ENCODE measurements at places on chromosomes 3 and 15.

DNA sequence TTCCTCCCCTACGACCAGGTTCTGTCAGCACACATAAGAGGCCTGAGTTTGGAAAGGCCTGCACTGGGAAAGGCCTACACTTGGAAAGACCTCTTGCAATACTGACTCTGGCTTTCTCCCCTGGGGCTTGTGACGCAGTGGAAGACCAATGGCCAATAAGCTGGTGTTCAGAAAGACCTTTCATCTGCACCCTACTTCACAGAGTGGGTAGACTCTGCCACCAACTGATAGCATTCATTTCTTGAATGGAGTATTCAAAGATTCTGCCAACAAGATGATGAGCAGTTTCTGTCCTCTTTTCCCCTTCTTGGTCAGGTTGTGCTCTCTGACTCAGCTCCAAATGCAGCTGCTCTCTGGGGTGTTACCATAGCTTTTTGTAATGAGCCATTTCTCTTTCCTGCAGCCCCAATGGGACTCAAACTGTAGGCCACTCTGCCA, 48.8 kb downstream of the TIPARP start:
- no peak for DNase-seq

GRCh38 chr3:184553385-184553784, 8.2 kb upstream of the EPHB3 start:
- no peak for DNase-seq

DNA sequence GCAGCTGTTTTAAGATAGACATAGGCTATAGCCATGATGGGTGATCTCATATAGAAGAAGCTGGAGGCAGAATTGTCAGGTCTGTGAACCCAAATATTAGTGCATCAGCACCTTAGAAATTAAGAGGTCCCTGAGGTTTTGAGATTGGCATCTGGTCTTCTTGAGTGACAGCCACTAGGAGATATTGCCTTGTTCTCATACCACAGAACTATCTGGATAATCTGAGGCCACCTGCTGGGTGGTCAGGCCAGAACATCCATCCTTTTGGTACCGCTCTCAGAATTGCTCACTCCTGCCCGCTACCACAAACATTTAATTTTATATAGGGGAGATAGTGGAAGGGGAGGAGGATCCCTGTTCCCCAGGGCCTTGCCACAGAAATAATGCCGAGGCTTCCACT, 210.6 kb upstream of the ZPLD1 start:
- peak; percentile 14 for DNase-seq

DNA sequence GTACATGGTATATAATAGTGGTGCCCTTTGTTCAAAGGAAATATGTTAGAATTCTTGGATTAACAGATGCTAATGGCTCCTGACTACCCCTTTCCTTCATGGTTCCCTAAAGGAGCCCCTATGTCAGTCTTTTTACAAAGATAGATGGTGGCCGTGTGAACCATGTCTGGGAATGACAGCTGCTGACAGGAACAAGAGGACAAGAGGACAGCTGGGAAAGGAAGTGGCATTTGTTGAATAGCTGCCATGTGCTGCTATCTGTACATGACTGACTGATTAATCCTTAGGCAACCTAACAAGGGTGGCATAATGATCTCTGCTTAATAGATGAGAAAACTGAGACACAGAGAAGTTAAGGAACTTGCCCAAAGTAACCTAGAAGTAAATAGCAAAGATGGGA, 321.7 kb downstream of the ZNF621 start:
- DNase-seq: no peak

DNA sequence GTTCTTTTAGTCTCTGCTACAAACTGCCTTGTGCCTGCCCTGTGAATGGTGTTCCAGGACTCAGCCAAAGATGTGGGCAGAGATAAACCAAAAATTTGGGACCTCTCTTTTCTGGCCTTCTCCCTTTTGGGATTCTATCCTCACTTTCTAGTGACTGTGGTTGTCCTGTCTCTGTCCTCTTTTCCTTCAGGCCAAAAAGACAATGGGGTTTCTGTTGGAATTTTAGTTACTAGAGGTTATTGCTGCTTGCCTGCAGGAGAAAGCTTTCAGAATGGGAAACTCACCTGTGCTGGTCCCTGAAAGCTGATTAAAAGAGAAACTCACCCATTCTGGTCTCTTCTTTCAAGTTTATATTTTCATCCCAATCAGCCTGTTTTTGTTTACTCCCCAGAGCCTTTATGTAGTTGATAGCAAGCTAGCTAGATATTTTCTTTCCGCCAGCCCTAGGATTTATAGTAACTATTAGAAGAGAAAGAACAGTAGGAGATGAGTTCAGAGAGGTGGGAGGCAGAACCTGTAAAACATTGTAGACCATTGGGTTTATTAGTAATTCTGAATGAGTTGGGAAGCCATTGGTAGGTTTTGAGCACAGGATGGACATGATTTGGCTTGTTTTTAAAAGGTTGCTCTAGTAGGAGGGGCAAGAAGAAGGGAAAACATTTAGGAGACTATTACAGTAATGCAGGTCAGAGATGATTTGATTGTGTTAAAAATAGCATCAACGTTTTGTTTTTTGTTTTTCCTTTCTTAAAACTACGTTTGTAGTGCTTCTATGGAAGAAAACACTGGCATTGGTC, 138.9 kb downstream of the TCF12 start:
- no peak for DNase-seq

DNA sequence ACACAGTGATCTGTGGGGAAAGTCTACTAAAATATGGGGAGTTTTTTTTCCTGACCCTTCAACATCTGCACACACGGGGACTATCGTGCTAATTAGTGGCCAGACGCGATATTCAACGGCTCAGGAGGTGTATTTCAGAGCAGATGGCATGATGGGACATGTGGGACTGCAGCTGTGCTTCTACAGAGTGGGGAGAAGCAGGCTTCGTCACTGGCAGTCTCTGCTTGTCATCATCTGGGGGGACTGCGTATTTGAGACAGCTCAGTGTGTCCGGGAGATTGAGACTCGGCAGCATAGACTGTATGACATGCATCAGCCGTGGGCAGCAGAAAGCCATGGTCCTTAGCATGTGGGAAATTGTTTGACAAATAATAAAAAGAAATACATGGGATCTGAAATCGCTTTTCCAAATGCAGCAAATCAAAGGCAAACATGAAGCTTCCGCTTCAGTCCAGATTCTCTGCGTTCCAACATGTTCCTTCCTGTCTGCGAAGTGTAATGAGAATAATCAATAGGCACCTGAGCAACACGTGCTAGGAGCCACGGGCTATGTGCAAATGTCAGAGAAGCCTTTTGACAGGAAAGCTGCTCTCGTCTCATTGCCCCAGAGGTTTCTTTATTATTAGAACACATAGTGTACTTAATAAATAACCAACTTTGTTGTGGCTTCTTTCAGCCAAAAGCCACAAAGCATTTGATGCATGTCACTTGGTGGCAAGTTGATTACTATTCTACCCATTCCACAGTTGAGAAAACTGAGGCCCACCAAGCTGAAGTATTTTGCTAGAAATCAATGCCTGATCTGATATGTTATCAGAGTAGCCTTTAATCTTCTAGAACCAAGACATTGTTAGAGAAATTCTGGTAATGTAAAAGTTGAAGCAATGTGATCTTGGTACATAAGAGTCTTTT, 276.3 kb downstream of the RYR3 start:
- DNase-seq: no peak

DNA sequence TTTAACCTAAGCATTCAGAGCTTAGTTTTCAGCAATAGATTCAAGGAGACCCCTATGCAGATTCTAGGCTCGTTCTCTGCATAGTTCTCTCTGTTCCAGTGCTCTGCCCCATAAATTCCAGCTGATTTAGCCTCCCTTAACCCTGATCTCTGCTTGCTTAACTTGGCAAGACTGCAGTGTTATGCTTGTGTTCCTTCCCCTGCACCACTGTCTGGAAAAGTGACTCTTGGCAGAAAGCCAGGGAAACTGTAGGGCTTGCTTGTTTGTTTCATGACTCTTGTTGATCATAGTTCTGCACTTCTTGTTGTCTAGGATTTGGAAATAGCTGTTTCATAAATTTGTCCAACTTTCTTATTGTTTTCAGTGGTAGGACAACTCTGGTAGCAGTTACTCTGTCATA, 40.1 kb downstream of the ANAPC13 start:
- peak; percentile 21 for DNase-seq

GRCh38 chr15:101115786-101116680, 135.8 kb downstream of the CHSY1 start:
- DNase-seq: no peak

DNA sequence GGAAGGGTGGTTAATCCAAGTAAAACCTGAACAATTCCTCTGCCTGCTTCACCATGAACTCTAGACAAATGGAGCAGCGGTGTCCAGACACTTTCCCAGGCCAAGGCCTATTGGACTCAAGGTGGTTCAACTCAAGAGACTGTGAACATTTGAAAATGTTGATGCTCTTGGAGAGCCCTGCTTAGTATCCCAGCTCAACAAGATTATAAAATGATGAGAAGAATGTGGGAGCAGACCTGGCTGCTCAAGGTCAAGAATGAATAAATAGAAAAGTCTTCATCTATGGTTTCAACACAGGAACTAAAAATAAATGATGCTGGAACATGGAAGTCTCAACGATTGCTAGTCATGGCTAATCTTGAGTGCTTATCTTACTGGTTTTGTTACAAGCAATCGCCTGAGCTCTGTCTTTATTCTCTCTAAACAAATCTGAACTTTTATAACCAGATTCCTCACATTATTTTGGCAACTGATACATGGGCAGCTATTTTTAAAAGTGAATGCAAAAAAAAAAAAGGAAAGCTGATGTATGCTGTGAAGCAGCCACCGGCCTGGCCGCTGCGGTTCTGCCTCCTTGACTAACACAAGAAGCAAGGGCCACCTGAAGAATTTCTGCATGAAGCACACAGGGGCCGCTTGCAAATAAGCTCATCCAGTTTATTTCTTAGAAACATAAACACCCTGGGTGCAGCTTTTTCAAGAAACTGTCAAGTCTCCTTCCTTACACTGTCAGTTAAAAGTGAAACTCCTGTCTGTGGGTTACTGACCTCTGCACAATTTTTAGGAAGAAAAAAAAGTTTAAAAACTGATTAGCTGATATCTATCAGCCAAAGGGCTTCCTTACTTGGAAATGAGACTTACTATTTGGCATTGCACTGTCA, 120.1 kb upstream of the ARHGEF3 start:
- no peak for DNase-seq

DNA sequence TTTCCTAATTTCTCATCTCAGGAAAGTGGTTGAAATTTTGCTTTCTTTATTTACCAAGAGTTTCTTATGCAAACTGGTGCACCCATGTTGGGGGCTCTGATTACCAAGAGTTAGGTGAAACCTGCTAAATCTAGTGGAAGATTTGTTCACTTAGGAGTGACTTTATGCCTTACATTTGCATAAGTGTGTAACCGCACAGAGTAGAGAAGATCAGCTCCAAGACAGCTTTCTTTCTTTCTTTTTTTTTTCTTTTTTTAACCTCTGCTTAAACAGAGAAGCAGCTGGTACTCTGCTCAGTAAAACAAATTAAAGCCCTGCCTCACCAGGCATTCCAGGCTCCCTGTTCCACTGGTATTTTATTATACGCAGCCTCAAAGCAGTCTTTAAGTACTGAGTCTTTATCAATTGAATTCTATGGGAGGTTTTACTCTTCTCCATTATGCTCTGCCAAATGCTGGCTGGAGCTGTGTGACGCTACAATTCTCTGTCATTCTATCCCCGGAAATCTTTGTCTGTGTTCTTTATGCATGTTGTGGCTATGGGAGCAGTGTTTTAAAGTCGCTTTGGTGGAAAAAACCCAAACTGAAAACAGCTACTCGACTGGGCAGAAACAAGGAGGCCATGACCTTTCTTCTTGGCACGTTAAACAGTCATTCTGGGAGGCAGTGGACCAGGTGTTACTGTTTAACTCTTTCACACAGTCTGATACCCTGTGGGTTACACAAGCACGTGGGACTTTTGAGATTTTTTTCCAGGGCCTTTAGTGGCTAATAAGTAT, 55.2 kb upstream of the GBE1 start:
- no peak for DNase-seq

- DNase-seq: peak; percentile 29
Observed at GRCh38 chr3:143016321-143016972, 15.1 kb downstream of the U2SURP start.

DNA sequence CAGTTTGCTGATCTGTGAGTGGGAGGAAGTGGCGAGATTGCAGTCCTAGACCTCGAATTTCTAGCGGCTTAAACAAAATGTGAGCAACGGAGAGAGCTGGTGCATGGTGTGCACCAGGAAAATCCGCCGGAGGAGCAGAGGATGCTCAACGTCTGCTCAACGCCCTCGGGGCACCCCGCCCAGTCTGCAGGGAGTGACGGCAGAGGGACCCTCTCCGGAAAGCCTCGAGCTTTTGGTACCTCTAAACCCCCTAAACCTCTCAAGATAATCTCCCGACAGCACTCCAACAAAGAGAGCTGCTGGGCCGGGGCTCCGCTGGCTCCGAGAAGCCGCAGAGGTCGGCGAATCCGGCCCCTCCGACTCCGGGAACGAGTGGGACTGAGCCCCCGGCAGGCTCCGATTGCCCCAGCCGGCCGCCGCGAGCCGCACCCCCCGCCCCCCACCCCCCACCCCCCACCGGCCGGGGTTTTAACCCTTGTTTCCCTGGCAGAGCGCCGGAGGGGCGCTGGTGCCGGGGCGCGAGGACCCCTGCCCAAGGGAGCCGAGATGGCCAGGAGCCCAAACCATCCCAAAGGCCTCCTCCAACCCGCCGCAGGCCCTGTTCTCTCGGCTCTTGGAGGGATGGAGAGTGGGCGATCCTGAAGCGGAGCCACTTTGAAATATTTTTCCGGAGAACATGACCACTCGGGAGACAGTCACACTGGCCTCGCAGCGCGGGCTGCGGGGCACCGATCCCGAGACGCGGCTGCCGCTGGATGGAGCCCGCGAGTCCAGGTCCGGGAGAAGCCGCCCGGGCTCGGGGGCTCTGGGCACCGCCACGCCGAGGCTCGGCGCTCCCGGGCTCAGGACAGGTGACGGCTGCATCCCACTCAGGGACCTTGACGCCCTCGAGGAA, 1.5 kb downstream of the MEGF11 start:
- peak; percentile 33 for DNase-seq

- no peak for DNase-seq
Observed at GRCh38 chr15:89469426-89470096, 26.8 kb downstream of the RHCG start.

DNA sequence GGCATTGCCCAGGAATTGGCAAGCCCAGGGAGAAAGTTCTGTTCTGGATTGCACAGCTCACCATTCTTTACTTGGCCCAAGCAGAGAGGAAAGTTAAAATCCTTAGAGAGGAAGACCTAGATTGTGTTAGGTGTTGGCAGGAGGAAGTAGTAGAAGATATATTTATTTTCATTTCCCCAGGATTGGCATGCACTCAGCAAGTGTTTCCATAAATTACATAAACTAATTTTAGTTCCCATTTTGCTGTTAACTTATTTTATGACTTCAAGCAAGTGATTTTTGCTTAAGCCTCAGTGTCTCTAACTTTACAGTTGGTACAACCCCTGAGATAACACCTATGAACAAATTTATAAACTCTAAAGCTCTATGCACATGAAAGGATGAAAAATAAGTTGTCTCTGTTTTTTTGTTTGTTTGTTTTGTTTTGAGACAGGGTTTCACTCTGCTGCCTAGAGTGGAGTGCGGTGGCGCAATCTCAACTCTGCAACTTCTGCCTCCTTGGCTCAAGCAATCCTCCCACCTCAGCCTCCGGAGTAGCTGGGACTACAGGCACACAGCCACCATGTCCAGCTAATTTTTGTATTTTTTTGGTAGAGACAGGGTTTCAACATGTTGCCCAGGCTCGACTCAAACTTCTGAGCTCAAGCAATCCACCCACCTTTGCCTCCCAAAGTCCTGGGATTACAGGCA, 31.2 kb upstream of the TOP2B start:
- DNase-seq: no peak

All from kidney capillary endothelial cell (primary cell).